ENCODE measurements at places on chromosomes 3 and 15.

DNA sequence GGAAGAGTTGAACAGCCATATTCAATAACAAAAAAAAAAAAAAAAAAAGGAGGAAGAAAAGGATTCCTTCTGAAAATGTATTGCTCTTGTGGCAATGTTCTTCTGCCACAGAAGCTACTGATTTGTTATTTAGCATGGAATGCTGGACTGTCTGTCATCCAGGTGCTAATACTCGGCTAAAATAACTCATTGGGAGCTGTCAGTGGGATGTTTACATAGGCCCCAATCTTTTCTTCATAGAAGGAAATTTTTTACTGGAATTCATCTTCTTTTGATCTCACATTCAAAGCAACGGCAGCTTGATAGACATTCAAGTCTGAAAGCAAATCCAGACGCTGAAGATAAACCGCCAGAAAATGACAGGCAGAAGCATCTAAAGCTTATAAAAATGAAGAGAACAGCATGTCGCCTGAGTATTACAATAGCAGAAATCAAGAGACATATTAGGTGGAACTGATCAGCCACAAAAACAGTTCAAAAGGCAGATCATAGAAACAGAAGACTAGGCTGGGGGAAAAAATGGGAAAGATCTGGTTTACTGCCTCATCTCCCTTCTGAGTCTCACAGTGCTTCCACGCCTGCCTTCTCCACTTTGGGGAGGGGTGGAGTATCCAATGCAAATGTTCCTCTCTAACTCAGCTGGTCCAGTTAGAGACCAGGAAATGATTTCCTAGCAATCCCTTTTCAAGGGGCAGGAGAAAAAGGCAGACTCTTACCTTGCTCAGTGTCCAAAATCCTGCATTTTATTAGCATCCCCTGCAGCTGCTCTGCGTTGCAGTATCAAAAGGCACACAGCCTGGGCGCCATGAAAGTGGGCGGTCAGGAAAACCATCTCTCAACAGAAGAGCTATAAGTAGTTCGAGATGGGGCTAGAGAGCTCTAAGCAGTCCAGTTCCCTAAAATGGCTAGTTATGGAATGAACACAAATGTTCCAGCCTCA is 451.9 kb downstream of the FOXP1 start:
- DNase-seq = no peak

GRCh38 chr3:168139947-168140346 is 44.2 kb upstream of the GOLIM4 start:
- no peak for DNase-seq

- DNase-seq = no peak
Observed at GRCh38 chr3:9732740-9733115, 1.2 kb downstream of the BRPF1 start.

DNA sequence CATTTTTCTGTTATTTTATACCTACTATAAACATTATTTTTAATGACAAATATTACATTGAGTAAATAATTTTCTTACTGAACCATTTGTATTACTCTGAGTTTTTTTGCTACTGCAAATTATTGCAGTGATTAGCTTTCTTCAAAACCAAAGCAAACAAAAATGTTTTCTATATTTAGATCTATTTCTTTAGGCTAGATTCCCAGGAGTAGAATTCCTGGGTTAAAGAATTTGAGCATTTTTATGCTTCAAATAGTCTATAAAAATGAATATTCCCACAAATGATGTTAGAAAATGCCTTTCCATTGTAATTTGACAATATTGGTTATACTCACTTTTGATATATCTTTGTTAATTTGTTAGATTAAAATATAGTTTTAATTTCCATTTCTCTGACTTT is 76.8 kb downstream of the LEKR1 start:
- DNase-seq = no peak

DNA sequence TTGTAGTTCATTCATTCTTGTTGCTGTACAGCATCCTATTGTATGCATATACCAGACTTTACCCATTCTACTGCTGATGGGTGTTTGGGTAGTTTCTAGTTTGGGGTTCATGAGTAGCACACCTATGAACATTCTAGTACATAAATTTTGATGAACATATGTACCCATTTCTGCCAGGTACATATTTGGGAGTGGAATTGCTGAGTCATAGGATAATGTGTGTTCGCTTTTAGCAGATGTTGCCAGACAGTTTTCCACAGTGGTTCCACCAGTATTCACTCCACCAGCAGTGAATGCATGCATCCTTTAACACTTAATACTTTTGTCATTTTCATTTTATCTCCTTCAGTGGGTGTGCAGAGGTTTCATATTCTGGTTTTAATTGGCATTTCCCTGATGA is 3.4 kb upstream of the SCN5A start:
- no peak for DNase-seq

GRCh38 chr3:183534249-183534648 is 21.3 kb downstream of the KLHL6 start:
- no peak for DNase-seq

Data from GM12864 (cell line).